ENCODE measurements at places on chromosomes 13 and 19.

DNA sequence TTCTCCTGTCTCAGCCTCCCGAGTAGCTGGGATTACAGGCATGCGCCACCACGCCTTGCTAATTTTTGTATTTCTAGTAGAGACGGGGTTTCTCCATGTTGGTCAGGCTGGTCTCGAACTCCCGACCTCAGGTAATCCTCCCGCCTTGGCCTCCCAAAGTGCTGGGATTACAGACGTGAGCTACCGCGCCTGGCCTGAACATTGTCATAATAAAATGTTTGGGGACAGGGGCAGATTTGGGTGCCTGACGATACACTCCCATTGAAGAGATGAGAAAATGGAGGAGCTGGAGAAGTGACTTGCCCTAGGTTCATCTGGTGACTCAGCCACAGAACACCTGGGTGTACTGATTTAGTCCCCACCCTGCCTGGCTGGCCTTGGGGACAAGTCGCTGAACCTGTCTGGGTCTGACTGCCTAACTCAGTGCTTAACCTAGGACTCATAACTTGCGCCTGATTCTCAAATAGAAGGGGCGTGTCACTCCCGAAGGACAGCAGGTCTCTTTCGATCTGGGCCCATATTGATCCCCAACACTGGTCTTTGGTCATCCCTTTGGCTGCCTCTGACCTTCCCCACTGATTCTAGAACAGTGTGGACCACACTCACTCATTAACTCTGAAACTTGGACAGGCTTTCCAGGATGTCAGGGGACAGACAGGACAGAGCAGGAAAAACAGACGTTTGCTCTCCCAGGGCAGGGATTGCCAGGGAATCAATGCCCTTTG is 7.6 kb upstream of the BICRA start:
- DNase-seq = no peak

DNA sequence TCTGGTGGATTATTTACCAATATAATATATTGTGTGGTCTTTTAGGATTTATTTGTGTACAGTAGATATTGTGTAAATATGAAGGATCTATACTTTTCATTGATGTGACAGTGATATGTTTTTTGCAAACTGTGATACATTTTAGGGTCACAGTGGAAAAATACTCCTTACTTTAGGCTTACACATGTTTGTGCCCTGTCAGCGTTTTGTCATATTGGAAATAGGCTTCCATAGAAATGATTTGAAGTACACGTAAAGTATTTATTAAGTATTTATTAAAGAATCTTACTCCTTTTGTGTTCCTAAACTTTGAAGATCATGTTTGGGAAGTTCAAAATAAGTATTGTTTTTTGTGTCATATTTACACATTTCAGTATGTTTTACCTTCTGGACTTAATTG is 5.0 kb downstream of the ZNF808 start:
- DNase-seq = no peak

DNA sequence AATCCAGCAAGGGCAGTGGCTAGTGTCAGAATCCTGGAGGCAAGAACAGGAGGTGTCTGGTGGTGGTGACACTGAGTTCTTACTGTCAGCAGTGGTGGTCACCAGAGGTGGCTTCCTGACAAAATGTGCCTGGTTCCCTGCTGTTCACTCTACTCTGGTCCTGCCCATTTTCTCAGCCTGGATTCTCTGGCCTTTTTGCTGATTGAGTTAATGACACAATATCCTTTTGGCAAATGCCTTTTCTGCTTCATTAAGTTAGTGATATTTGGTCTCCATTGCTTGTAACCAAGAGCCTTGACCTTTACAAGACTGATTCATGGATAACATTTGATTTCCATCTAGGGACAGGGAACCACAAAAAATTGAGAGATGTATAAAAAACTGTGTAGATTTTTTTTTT is 51.1 kb downstream of the RFC3 start:
- DNase-seq = no peak

DNA sequence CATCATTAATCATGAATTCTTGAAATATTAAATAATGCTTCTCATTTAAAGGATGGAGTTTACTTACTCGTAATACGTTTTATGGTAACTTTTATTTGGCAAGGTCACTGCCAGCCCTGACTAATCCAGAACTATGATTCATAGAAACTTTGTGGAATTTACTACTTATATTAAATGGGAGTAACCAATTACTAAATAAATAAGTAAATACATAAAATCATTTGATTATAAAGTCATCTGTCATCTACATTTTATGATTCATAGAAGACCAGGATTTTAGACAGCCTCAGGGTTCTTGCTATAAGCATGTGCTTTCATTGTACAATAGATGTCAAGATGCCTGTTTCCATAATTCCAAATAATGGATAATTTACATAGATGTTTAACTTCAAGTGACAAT is 611.1 kb downstream of the TBC1D4 start:
- no peak for DNase-seq

DNA sequence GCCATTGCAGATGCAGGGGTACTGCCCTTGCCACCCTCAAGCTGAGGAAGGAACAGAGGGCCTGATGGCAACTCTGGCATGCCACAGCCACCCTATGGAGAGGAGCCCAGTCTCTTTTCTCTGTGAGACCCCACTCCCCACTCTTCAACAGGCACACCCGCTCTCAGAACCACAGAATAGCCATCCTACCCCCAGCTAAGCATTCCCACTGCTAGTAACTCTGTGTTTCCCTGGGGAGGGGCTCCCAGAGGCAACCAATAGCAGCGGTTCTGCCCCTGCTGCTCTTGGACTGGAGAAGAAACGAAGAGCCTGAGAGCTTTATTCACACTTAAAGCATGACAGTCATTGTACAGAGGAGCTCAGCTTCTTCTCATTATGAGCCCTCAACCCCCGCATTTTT is 49.3 kb downstream of the UBL3 start:
- DNase-seq = no peak

DNA sequence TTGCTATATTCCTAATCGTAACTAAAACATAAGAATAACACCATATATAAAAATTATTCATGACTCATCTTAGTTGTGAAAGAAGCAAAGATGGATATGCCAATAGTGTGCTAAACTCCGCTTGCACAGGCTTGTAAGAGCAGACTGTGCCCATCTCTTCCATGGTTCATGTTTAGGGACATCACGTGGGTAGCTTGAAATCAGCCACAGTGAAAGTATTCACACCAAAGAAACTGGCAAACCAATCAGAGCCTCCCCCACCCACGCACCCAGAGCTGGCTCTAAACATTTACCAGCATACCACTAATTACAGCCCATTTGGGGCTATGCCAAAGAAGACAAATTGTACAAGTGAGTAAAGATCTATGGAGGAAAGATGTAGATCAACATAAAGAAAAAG is 147.5 kb downstream of the DIAPH3 start:
- DNase-seq = no peak

GRCh38 chr19:43430976-43431375 is 16.3 kb downstream of the TEX101 start:
- no peak for DNase-seq

- no peak for DNase-seq
These were observed 384.4 kb downstream of the FGF9 start for GRCh38 chr13:22055259-22055658.

DNA sequence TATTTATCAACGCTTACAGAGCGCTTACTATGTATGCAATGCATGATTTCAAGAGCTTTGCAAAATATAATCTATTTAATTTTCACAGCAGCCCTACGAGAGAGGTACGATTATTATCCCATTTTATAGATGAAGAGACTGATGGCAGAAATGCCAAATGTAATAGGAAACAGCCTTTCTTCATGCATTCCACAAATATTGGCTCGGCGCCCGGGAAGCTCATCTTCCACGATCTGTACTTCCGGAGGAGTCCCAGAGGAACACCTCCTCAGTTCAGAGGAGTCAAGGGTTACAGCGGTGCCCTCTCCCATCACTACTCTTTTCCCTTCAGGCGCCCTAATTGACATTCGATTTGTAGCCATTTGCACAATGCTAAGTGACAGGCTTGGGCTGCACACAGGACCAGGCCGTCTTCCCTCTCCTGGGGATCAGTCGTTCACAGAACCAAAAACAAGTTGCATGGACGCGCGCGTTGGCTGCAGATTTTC is 1.1 kb upstream of the ARHGAP35 start:
- DNase-seq = no peak

GRCh38 chr19:43444531-43445287 is 20.7 kb downstream of the LYPD3 start:
- DNase-seq = no peak

- DNase-seq = peak; percentile 25
These were observed 28.5 kb downstream of the MED4 start for GRCh38 chr13:48066310-48066989.

- no peak for DNase-seq
These were observed 630.3 kb downstream of the GPC5 start for GRCh38 chr13:92028695-92029094.

- DNase-seq = no peak
These were observed 16.2 kb downstream of the FRY start for GRCh38 chr13:32047793-32048192.

DNA sequence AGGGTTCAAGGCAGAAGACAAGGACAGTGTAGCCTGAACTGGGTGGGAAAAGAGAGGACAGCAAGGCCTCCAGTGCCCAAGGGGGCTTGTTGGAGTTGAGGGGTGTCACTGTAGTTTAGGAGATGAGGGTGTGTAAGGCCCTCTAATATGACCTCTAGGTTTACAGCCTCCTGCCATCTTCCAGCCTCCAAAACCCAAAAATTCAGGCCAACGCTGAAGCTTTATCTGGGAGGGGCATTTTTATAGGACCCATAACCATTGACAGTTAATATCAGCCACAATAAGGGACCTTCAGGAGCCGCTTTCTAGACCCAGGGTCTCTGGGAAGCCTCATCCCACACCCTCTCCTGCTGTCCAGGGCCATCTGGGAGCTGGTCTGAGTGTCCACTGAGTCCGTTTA is 2.8 kb downstream of the KLF1 start:
- DNase-seq = no peak

- no peak for DNase-seq
These were observed 1.1 kb downstream of the PGLS start for GRCh38 chr19:17512574-17512939.

- DNase-seq = no peak
These were observed 11.6 kb downstream of the FGF22 start for GRCh38 chr19:651114-651818.

DNA sequence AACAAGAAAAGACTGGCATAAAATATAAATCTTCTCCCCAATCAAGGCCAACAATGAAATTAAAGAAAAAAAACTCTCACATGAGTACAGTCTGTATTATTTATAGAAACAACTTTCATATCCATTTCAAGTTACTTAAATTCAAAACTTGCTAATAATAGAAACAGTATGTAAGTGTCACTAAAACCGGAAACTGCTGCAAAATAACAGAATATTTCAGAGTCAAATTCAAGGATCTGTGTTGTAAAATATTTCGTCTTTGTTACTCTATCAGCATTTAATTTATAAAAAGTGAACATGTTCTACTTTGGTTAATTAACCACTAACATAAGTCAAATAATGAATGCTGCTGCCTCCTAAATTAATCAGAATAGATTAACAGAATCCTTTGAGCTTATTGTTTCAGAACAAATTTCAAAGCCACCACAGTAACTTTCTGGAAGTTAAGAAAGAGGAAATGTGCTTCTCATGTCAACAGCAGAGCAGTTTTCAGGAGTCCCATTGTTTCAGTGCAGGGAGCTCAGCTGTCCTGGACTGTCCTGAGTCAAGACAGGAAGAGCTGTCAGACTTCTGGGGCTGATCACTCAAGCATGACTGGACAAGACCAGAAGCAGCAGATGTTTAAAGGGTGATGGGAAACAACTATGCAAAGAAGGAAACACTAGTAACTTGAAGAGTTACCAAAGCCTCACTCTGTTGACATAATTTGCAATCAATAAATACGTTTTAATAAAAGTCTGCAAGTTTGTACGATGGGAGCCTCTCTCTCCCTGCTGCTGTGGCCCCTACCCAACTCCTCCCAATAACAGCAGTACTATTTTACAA is 76.9 kb downstream of the FOXO1 start:
- no peak for DNase-seq

GRCh38 chr13:28333204-28333881 is 161.6 kb downstream of the FLT1 start:
- DNase-seq = no peak

DNA sequence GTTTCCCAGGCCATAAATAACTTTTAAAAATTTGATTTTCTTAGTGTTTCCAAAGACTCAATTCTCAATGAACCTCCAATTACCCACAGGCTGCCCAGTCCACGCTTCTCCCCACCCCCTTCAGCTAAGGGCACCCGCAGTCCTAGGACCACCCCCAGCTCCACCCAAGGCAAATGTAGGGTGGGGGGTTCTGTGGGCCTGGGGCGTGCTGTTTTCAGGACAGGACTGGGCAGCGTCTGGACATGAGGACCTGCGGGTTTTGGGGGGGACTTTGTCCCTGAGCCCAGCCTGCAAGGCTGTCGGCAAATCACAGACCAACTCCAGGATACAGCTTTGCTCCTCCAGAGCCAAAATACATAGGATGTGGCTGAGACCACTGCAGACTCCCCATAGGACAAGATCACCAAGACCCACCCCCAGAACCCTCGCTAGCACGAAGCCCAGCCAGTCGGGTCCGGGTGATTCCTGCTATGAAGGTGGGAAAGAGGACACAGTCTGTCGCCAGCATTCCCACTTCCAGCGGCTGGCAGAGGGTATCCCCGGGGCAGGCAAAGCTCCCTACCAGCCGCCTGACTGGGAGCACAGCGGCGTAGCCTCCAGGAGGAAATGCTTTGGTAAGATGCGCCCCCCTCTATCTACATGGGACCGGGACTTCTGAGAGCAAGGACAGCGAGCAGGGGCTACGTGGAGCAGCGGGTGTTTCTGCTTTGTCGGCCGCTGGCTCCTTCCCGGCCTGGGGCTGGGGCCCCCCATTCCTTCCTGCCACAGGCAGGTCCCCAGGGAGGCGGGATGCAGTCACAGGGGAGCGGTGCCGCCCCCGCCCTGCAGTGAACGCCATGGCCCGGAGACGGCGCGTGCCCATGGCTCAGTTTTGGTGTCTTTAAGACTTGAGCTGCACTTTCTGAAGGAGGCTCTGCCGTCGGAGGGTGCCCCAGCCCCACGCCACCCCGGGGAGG is 1.6 kb upstream of the TIMM13 start:
- no peak for DNase-seq

- DNase-seq = no peak
These were observed 168.2 kb downstream of the KDM4B start for GRCh38 chr19:5137114-5137513.

DNA sequence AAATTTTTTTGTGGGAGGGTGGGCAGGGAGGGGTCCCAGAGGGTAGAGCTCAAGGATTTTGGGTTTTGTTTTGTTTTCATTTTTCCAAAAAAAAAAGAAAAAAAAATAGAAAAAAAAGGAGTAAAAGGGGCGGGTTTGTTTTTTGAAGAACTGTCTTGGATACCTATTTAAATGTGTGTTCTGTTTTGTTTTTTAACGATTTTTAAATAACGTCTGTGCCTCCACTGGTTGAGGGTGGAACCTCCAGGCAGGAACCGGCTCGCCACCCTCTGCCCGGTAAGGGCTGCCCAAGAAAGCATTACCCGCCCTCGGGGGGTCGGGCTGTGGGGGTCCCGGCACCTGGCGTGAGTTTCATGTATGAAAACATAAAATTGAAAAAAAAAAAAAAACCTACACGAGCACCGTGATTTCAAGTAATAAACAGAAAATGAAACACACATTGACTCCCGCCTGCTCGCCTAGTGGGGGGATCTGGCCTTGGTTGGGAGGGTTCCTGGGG is 10.4 kb downstream of the MIDN start:
- DNase-seq = no peak

GRCh38 chr13:112715715-112716460 is 26.1 kb downstream of the ATP11A start:
- no peak for DNase-seq
